ENCODE measurements at places on chromosomes 16 and 17.

GRCh38 chr17:82929676-82930042 is 89.8 kb upstream of the ZNF750 start:
- no peak for DNase-seq

- DNase-seq = no peak
These were observed 569 bp upstream of the TEKT3 start for GRCh38 chr17:15341966-15342365.

DNA sequence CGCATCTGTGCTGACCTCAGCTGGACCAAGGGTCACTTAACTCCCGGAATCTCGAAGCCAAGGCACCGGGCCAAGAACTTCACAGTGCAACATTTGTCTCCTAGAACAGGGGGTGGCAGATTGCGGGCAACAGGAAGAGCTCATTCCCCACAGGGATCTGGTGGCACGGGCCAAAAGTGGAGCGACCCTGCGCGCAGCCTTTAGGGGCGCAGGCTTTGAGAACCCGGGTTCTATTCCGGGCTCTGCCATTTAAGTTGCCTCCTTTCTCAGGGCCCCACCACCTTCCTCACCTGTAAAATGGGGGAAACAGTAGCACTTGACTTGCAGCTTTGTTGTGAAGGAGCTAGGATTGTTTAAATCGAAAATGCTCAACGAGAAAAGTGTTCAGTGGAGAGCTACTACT is 651 bp downstream of the SHMT1 start:
- peak; percentile 91 for DNase-seq

GRCh38 chr16:70800311-70800710 is 647 bp downstream of the VAC14 start:
- no peak for DNase-seq

GRCh38 chr16:87255866-87256265 is 61.3 kb downstream of the C16orf95 start:
- no peak for DNase-seq
